ENCODE measurements at places on chromosomes 3 and 15.

GRCh38 chr15:62365795-62366442 is 200.8 kb upstream of the C2CD4B start:
- peak; percentile 3 for DNase-seq

- DNase-seq = no peak
These were observed 152.7 kb upstream of the ICE2 start for GRCh38 chr15:60631620-60632019.

GRCh38 chr3:16290827-16291196 is 25.8 kb downstream of the OXNAD1 start:
- no peak for DNase-seq

- DNase-seq = no peak
These were observed 9.9 kb upstream of the UBL7 start for GRCh38 chr15:74470631-74471395.

DNA sequence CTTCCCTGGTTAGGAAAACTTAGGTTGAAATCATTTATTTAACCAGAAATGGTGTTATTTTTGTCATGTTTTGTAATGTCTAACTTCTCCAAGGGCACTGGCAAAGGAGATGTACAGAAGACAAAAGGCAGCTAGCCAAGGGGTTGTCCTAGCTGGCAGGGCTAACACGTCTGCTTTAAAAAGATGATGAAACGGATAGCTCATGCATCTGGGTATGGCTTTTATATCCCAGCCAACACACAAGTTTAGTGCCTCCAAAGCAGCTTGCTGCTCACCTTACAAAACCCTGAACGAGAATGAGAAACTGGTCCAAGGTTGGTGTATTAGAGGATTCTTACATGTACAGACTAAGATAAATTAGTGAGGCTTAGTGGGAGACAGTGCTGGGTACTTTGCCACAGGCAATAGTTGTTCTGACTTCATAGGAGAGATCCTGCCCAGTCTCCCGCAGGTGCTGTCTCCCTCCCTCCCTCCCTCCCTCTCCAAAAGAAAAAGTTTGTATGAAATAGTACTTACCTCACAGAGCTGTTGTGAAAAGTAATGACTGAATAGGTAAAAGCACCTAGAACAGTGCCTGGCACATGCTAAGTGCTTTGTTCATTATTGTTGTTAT is 47.8 kb downstream of the KCNMB2 start:
- DNase-seq = peak; percentile 48

GRCh38 chr15:93088200-93088980 is 621 bp downstream of the RGMA start:
- DNase-seq = no peak

- DNase-seq = no peak
These were observed 22.7 kb downstream of the MGLL start for GRCh38 chr3:127799476-127800222.

DNA sequence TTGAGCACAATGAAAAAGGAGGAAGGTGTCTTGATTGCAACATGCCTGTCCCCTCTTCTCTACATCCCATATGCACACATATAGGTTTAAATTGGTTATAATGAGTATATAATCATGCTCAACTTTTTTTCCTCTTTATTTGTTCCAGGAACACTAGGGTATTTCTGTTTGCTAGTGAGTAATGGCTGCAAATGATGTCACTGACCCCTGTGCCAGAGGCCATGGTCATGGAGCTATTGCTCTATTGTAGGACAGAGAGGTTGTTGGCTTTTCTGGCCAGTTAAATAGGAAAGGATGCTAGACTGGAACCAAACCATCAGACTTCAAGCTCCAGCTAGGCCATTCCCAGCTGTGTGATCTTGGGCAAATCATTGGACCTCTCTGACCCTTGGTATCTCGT is 9.6 kb downstream of the ARHGEF3 start:
- no peak for DNase-seq

DNA sequence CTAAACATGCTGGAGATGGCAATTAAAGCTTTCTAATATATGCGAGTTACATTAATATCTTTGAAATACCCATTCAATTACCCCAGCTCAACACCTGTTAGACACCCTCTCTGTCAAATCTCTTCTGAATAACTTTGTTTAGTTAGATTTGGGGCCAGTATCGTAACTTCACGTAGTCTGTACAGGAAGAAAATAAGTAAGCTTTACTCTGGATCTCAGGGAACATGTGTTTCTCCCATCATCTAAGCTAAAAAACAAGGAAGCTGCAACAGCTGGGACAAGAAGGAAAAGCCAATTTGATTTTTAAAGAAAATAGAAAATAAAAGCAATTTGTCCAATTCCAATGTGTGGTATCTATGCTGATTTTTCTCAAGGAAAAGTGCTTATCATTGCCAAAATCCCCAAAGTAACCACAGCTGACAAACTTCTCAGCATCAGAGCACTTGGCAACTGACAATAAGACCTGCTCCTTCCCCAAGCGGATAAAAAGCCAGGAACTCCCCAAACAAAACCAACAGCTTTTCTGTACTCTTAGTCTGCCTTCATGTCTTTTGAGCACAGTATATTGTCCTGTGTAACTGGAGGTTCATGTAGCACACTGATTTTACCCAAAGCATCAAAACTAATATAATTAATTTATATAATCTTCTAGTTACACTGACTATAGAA is 279.1 kb downstream of the ZBTB20 start:
- DNase-seq = no peak

GRCh38 chr15:94467034-94467433 is 235.7 kb downstream of the MCTP2 start:
- no peak for DNase-seq

DNA sequence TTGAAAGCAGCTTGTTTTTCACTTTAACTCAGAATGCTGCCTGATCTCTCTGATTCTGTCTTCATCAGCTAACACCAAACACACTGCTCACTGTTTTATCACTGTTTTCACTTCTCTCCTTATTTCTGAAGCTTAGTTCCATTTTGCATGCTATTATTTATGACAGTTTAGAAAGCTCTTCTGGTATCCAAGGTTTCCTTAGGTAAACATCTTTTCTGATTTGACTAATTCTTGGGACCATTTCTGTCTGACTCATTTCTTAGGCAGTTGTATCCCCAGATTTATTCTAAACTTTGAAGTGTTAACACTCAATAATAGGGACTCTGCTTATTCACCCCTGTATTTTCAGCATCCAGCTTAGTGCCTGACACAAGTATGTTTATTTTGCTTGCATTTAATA is 167.7 kb downstream of the BCHE start:
- no peak for DNase-seq

DNA sequence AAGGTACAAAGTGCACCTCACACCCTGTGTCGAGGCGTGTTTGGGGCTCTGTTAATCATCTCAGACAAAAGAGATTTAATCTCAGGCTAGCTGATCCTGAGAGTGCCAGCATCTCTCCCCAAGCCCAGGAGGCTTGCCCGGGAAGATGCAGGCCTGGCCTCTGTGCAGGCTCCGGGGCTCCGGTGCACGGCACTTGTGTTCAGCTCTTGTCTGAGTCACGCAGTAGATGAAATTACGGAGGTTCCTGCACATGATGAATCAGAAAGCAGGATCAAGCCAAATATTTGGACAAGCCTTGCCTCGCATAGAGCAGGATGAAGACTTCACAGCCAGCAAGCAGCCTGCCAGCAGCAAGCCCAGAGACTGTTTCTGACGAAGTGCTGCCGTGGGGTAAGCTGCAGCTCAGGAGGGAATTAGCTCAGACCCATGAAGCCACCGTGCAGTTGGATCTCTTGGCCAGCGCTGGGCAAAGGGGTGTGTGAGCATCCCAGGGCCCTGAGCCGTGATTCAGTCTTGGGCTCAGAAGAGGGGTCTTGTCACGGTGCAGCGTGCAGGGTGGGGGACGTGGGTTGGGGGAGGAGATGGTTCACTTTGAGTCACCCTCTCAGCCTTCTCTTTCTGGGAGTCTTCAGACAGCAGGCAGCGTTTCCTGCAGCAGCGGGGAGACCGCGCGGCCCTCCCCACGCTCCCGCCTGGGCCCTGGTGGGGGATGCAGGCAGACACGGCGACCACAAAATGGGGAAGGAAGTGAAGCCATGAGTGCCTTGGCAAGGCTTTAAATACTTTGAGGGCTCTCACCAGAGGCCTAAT is 89.2 kb upstream of the MEF2A start:
- no peak for DNase-seq

GRCh38 chr3:58042947-58043707 is 34.9 kb downstream of the FLNB start:
- no peak for DNase-seq

DNA sequence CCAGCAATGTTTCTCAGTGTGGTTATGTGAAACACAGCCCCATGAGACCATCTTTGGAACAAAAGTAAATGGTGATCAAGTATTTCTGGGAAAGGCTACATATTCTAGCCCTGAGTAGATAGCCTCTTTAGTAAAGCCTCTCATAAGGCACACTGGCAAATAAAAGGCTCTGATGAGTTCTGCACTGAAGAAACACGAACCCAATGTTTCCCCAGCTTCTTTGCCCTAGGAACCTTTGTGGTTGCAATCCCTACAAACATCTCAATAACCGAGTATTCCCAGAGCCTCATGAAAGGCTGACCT is 41.8 kb downstream of the RAB6B start:
- no peak for DNase-seq

- DNase-seq = no peak
These were observed 3.0 kb downstream of the ATP13A3 start for GRCh38 chr3:194483850-194484249.

DNA sequence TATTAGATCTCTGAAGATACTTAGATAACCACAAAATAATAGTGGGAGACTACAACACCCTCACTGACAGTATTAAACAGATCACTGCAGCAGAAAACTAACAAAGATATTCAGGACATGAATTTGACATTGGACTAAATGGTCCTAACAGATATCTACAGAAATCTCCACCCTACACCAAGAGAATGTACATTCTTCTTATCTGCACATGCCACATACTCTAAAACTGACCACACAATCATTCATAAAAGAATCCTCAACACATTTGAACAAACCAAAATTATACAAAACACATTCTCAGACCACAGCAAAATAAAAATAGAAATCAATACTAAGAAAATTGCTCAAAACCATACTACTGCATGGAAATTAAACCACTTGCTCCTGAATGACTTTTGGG is 116.3 kb downstream of the DTWD1 start:
- DNase-seq = no peak

- no peak for DNase-seq
These were observed 114.8 kb downstream of the FILIP1L start for GRCh38 chr3:99999536-99999935.

- DNase-seq = no peak
These were observed 237.5 kb downstream of the ZPLD1 start for GRCh38 chr3:102672305-102672704.

GRCh38 chr3:10351013-10351735 is 30.3 kb upstream of the SEC13 start:
- DNase-seq = no peak

DNA sequence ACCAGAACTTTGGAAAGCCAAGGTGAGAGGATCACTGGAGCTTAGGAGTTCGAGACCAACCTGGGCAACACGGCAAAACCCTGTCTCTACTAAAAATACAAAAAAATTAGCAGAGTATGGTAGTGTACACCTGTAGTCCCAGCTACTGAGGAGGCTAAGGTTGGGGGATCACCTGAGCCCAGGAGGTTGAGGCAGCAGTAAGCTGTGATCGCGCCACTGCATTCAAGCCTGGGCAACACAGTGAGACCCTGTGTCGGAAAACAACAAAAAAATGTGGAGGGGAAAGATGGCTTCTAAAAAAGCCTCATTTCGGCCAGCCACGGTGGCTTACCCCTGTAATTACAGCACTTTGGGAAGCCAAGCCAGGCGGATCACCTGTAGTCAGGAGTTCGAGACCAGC is 54.5 kb downstream of the SETD2 start:
- DNase-seq = no peak

DNA sequence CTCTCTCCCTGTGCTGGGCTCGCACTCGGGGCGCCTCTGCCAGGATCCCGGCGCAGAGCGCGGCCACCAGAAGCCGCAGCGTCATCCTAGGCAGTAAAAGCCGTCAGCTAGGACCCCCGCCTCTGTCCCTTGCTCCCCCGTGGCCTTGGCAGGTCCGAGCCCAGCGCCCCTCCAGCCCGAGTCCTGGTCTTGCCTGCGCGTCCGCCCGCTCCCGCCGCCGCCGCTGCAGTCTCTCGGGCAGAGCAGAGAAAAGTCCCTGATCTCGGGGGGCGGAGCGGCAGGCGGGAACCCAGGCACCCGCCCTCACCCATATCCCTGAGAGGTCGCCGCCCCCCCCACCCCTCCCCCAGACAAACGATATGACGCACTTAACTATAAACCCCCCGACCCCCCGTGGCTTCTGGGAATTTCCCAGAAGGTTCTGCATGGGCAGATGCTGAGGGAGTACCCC is at the start of gene COL7A1:
Gene COL7A1, minus strand, starts transcription at position 255 of the 451 bp plus-strand sequence. Its CDS starts 170 bp downstream, at position 85.
- no peak for DNase-seq

GRCh38 chr3:193872265-193872753 is 263.6 kb upstream of the HES1 start:
- no peak for DNase-seq

- no peak for DNase-seq
These were observed 429.6 kb downstream of the LPP start for GRCh38 chr3:188583341-188584161.

DNA sequence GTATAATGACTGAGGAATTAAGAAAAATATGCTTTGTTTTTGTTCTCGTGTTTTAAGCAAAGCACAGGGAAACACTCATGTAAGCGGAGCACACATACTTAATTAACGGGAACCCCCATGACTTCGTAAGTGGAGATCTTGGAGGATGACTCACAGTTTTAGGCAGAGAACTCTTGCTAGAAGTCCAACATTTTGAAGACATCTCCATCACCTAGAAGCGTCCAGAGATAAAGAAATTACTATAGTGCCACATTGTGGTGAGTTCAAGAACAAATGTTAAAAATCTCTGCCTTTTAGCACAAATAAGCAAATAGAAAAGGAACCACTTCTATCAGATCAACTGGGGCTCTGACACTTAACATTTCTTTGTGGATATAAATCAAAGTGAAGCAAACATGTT is 194.1 kb upstream of the ARHGEF26 start:
- DNase-seq = no peak

DNA sequence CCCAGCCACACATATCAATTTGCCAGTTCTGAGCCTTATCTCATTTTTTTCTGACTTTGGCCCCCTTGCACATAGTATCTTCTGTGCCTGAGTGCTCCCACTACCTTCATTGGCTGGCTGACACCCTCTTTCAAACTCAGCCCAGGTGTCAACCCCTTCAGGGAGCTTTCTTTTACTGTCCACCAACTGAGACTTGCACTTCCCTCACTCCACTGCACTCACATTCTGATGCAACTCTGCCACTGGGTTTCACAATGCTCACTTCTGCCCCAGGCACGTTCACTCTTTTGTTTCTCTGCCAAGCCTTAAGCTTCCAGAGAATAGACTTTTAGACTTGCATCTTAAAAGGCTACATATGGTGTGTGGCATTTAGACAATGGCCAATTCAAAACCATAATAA is 101.5 kb upstream of the CBLB start:
- no peak for DNase-seq

GRCh38 chr3:43061101-43061895 is 44.6 kb downstream of the POMGNT2 start:
- no peak for DNase-seq

GRCh38 chr15:92118162-92118935 is 264.8 kb downstream of the SLCO3A1 start:
- DNase-seq = no peak

DNA sequence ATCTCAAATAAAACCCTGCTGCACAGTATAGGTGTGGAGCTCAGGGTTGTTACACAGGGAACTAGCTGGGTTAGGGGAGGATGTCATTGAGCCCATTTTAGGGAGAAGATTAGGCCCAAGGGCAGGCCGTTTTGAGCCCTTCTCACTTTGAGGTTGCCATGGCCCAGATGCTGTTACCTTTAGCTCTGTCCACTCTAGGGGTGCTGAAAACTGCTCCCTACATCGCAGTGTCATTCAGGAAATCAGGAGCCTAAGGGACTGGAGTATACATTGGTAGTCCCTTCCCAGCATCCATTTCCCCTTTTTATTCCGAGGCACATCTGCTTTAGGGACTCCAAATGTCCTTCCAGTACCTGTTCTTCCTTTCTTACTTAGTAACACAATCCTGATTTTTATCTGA is 79.0 kb upstream of the SELENOK start:
- no peak for DNase-seq
